Fibroblast of villous mesenchyme (primary cell): ENCODE measurements at places on chromosomes 1 and 21. TPM values are rescaled to one million over a fixed set of nuclear protein-coding genes. Genes with fewer than 3 reads are reported as not detected.

Gene ZNF683
- total RNA-seq: not detected in 2 replicates

DNA sequence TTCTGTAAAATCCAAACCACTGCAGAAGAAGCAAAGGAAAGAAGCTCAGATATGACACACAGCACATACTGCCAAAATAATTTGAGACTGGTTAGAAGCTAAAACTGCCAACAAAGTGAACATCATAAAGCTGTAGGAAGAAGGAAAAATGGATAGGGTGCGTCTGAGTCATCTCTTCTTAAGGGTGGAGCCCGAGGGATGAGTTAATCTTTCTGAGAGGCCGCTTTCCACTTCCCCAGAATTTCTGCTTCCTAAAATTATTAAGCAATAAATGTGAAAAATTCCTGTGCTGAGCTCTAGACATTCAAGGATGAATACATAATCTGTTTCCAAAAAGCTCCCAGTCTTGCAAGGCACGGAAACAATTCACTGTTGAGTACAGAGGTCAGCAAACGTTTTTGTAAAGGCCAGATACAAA, 20.1 kb downstream of the PPT1 start:
- peak; percentile 97 for DNase-seq

- no peak for DNase-seq
Measured at GRCh38 chr1:232249861-232250777, 379.8 kb downstream of the SIPA1L2 start.

GRCh38 chr1:109383854-109384253, 13.9 kb downstream of the SORT1 start:
- DNase-seq: no peak

GRCh38 chr1:39846796-39847195, 36.5 kb downstream of the TRIT1 start:
- DNase-seq: no peak

- no peak for DNase-seq
Measured at GRCh38 chr1:226436855-226437491, 29.1 kb upstream of the PARP1 start.

GRCh38 chr1:202505356-202505755, 156.9 kb downstream of the PPP1R12B start:
- DNase-seq: peak; percentile 78
